Caco-2 (cell line): ENCODE measurements at places on chromosomes 3 and 15. TPM values are rescaled to one million over a fixed set of nuclear protein-coding genes. Genes with fewer than 3 reads are reported as not detected.

DNA sequence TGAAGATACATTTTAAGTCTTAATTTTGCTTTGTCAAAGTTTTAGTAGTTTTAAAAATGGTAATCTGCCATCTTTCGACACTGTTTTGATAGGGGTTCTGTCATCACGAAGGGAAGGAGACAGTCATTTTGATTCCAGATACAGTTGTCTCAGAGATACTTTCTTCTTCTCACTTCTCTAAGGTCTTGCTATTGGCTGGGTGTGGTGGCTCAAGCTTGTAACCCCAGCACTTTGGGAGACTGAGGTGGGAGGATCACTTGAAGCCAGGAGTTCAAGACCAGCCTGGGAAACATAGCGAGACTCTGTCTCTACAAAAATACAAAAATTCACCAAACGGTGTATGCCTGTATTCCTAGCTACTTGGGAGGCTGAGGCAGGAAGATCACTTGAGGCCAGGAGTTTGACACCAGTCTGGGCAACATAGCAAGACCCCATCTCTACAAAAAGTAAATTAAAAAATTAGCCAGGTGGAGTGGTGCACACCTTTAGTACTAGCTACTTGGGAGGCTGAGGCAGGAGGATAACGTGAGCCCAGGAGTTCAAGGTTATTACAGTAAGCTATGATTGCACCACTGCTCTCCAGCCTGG lies 3.3 kb downstream of the RAB8B start:
- no peaks in the 10 kb centered on the region for H3K27me3 ChIP-seq
- no peak for DNase-seq
- H3K4me3 ChIP-seq: no peak overlapping the region
- H3K4me1 ChIP-seq: 0 out of 2 replicates have a peak, but pooled peaks cover 7% of the 10 kb centered on the region
- H3K36me3 ChIP-seq: no peaks in the 10 kb centered on the region
- H3K27ac ChIP-seq: no peak overlapping the region

DNA sequence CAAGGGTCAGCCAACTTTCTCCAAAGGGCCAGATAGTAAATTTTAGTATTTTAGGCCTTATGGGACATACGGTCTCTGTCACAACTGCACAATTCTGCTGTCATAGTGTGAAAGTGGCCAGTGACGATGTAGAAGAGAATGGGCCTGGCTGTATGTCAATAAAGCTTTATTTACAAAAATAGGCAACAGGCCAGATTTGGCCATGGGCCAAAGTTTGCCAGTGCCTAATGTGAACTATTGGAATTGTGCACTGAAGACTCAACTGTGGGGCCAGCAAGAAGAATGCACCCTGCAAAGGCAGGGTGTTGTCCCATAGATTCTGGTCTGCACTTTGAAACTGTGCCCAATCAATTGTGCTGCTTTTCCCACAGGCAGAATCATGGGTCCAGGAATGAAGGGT lies 69.4 kb upstream of the PRR23E start:
- no peak overlapping the region for H3K4me3 ChIP-seq
- no peaks in the 10 kb centered on the region for H3K36me3 ChIP-seq
- no peaks in the 10 kb centered on the region for H3K27me3 ChIP-seq
- H3K27ac ChIP-seq: no peak overlapping the region
- DNase-seq: no peak

DNA sequence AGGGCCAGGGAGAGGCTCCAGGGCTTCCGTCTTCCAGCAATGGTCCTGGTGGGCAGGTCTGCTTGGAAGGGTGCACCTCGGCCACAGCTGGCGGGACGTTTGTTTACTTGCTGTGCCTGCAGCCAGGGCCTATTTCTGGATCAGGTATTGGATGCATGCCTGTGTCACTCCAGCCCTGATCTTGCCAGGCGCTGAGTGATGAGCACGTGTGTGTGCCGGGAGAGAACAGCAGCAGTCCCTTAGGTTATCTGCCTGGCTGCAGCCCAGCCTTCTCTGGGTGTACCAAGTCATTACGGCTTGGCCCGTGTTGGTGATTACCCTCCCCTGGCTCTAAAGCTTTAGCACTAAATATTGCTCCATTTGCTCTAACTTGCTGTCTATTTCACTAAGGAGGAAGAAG lies 14.9 kb downstream of the CCDC32 start:
- H3K4me3 ChIP-seq: no peak overlapping the region
- DNase-seq: peak; percentile 13
- H3K36me3 ChIP-seq: no peaks in the 10 kb centered on the region; the same call in 1 of the 2 replicates
- no peaks in the 10 kb centered on the region for H3K4me1 ChIP-seq
- no peaks in the 10 kb centered on the region for H3K27me3 ChIP-seq
- no peak overlapping the region for H3K27ac ChIP-seq

DNA sequence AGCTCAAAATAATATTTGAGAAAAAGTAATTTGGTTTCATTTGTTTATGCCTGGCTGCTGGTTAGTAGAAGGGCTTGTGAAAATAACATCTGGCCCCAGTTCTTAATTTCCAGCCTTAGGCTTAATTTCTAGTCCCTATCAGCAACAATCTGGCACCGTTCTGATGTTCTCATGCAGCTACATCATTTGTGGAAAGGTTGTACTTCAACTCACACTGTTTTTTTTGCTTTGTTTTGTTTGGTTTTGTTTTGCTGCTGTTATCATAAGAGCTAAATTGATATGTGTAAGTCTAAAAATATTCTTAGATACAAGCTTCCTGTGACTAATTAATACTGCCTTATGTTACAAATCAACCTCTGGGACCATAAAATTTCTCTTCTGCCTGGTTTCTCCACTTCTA lies 8.9 kb downstream of the CPA3 start:
- no peaks in the 10 kb centered on the region for H3K36me3 ChIP-seq
- H3K27ac ChIP-seq: no peak overlapping the region
- H3K4me1 ChIP-seq: no peaks in the 10 kb centered on the region
- DNase-seq: no peak
- no peak overlapping the region for H3K4me3 ChIP-seq
- no peaks in the 10 kb centered on the region; the same call in 1 of the 2 replicates for H3K27me3 ChIP-seq

DNA sequence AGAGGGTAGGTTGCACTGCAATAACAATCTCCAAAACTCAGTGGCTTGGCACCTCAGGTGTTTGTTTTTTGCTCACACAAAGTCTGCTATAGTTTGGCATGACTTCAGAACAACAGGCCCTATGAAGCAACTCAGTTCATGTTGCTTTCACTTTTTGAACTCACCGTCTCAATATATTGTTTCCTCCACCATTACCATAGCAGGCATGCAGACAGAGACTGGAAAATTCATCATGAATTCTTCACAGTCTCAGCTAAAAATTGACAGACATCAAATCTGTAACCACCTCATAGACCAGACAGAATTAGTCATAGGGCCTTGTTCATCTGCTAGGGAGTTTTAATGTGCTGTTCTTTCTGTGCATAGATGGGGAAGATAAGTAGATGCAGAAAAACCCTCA lies 161.4 kb upstream of the POU1F1 start:
- no peak for DNase-seq
- H3K4me3 ChIP-seq: no peak overlapping the region
- no peaks in the 10 kb centered on the region for H3K36me3 ChIP-seq
- peaks cover 7% of the 10 kb centered on the region; the same call in 1 of the 2 replicates for H3K4me1 ChIP-seq

The SAMD7 gene
- not detected in 2 replicates for total RNA-seq

- H3K27ac ChIP-seq: peak overlapping the region; percentile 72
- H3K4me3 ChIP-seq: no peak overlapping the region
- peaks cover 46% of the 10 kb centered on the region for H3K4me1 ChIP-seq
- no peaks in the 10 kb centered on the region for H3K27me3 ChIP-seq
- no peak for DNase-seq
- H3K36me3 ChIP-seq: no peaks in the 10 kb centered on the region
Observed at GRCh38 chr3:126887686-126888085, 95.2 kb upstream of the PLXNA1 start.
